Urothelium cell line (cell line): ENCODE measurements at places on chromosomes 1 and 21.

- DNase-seq, result no peak
Measured at GRCh38 chr1:20793236-20793635, 6.1 kb upstream of the HP1BP3 start.

GRCh38 chr1:109757936-109758786 is 5.6 kb downstream of the EPS8L3 start:
- DNase-seq, result no peak

DNA sequence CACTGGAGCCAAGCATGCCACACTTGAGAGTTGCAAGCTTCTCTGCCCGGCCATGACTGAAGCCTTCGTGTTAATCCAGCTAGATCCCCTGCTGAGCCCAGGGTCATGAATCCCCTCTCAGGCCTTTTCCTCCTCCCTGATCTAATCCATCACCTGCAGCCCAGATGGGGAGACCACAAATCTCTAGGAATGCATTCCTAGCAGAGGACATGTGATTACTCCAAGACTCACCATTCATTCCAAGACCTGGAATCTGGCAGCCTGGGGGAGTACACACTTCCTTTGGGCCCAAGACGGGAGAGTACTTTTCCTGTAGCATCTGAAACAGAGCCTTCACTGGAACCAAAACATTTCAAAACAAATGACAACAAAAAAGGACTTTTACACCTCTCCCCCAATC is 269.3 kb upstream of the NFIA start:
- DNase-seq, result peak; percentile 10

DNA sequence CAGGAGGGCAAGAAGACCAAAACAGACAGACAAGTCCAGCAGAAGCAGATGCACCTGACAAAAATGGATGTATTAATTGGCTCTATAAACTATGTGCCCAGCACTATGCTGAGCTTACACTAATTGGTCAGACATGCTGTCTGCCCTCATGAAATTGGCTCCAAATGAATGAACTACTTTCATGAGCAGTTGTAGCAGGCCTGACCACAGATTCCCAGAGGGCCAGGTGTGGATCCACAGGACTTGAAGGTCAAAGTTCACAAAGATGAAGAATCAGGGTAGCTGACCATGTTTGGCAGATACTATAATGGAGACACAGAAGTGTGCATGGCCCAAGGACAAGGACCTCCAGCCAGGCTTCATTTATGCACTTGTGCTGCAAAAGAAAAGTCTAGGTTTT is 14.5 kb downstream of the SLAMF7 start:
- DNase-seq, result no peak

DNA sequence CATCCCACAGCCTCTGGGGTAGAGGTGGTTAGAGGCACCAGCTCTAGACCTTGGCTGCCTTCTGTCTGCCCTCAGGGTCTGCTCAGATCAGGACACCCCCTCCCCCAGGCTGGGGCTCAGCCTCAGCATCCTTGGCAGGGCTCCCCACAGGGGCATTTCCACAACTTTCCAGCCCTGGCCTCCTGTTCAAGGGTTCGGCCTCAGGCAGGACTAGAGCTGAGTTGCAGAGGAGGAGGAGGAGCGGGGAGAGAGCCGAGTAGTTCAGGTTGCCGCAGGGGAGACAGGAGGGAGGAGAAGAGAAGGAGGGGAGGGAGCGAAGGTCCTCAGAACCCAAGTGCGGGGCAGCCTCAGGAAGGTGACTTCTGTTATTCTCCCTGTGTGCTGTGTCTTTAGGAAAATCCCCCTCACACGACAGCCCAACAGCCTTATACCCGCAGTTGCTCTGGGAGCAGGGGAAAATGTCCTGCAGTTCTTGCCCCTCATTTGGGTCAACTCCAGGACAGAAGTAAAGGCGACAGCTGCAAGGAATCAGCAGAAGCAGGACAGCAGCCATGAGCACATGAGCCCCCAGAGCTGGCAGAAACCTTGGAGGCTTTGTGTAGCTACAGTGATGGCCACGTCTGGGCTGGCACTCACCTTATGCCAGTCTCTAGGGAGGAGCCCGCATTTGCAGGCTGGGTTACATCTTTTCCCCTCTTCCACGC is 46.5 kb upstream of the TENT5B start:
- DNase-seq, result no peak

DNA sequence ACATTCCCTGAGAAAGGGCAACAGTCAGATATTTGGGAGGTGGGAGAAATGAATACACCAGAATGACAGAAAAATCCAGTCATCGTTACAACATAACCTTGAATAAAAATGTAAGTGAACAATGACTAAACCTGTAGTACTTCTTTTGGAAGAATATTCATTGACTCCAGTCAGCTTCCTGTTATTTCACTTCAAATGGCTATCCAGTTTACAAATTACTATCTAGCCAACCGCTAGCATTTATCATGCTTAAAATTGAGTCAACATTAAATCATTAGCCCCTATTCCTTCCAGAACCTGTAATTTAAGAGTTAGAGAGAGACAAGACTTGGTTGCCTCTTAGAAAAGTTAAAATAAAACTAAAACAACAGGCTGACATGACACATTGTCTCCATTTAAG is 33.6 kb downstream of the WLS start:
- no peak for DNase-seq

GRCh38 chr1:43994794-43995790 is 3.7 kb downstream of the CCDC24 start:
- DNase-seq, result peak; percentile 68

GRCh38 chr1:109371341-109371739 is 26.4 kb downstream of the SORT1 start:
- peak; percentile 53 for DNase-seq

GRCh38 chr21:44551340-44551961 is at the start of gene KRTAP10-2:
TSS of gene KRTAP10-2 (minus strand) at chr21:44551505. CDS start at chr21:44551458, 47 bp downstream.
- DNase-seq, result no peak

GRCh38 chr1:38283696-38284470 is 237.3 kb upstream of the POU3F1 start:
- DNase-seq, result no peak

DNA sequence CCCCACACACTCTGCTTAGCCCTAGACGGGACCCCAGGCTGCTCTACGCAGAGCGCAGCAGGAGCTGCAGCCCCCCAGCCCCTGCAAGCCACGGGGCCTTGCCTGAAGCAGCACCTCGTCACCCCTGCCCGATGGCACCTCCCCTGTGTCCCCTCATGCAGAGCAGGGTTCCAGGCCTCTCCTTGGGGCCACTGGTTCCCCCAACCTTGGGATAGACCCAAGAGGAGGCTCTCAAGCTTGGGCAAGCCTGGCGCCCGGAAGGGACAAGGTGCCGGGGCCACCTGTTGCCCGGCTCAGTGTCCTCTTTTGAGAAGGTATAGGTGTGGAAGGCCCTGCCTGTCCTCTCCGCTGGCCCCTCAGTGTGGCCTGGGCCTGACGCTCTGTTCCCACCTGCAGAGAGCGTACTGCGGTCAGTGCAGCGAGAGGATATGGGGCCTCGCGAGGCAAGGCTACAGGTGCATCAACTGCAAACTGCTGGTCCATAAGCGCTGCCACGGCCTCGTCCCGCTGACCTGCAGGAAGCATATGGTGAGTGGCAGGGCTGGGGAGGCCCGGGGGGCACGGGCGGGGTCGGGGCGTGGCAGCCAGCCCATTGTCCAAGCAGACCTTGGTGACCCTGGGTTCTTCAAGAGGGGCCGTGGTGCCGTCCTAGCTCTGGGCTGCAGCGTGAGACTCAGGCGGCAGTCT is 50.6 kb downstream of the FAAP20 start:
- no peak for DNase-seq

- no peak for DNase-seq
Measured at GRCh38 chr1:183215076-183215720, 29.1 kb downstream of the LAMC2 start.

DNA sequence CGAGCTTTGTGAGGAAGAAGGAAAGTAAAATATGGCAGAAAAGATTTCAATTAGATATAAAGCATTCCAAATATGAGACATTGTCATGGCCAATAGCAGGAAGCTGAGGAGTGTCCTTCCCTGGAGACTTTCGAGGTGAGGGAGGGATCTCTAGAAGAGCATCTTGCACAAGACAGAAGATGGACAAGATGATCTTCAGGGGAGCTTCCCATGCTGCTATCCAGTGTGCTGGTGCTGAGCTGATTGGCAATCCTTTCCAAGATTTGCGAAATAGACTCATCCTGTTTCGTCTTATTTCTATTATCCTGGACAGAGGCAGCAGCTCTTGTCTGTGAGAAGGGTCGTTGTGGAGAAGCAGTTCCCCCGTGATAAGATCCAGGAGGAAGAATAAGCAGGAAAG is 342.0 kb upstream of the CAMK1G start:
- no peak for DNase-seq

DNA sequence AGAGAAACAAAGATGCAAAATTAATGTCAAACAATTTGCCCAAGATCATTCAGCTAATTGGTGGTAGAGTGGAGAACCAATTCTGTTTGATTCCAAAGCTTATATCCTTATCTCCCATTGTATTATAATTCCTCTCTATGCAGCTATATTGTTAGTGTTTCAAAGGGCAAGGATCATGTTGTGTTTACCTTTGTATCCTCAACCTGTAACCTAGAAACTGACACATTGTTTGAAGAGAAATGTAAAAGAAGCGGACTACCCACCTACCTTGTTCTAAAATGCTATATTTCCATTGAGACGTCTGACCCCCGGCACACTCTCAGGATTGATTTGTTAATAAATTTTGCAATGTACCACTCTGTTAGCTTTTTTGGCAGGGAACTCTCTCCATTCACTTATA is 9.3 kb downstream of the RAVER2 start:
- DNase-seq, result no peak

DNA sequence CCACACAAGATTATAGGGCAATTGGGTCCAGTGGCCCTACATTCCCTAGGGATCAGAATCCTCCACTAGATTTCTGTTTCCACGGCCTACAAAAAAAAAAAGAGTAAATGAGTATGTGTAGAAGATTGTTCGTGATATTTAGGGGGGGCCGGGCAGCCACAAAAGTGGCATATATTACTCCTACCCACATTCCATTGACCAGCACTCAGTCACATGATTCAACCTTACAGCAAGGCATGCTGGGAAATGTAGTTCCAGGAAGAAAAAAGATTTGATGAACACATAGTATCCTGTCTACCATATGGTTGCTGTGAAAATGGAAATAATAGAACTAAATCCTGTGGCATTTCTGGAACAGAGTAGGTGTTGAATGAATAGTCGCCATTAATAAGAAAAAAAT is 43.4 kb upstream of the GJB5 start:
- DNase-seq, result no peak

GRCh38 chr1:17023102-17023501 is 11.4 kb upstream of the ATP13A2 start:
- DNase-seq, result no peak

DNA sequence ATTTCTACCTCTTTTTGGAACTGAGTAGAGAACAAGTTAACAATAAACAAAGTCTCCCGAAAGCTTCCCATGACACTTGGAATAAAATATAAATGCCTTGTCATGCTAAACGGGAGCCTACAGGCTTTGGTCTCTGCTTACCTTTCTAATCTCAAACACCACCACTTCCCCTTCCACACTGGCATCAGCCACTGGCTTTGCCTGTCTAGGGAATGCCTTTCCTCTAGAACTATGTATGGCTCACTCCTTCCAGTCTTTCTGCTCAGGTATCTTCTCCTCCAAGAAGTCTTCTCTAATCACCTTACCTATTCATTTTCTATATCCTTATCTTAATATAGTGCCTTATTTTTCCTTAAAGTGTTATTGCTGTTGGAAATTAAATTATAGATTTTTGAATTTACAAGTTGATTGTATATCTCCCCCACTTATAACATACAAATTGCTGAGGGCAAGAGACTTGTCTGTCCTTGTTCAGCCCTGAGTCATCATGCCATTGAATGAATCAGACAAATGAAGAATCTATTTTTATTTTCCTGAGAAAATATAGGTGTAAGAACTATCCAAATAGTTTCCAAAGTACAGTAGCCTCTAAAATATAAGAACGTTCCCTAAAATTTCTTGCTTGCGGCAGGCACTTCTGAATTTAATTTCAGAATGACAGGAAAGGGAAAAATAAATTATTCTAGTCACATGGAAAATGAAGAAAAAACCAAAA is 119.2 kb downstream of the TM2D1 start:
- DNase-seq, result no peak

GRCh38 chr1:183330335-183330734 is 87.8 kb downstream of the NMNAT2 start:
- DNase-seq, result no peak

DNA sequence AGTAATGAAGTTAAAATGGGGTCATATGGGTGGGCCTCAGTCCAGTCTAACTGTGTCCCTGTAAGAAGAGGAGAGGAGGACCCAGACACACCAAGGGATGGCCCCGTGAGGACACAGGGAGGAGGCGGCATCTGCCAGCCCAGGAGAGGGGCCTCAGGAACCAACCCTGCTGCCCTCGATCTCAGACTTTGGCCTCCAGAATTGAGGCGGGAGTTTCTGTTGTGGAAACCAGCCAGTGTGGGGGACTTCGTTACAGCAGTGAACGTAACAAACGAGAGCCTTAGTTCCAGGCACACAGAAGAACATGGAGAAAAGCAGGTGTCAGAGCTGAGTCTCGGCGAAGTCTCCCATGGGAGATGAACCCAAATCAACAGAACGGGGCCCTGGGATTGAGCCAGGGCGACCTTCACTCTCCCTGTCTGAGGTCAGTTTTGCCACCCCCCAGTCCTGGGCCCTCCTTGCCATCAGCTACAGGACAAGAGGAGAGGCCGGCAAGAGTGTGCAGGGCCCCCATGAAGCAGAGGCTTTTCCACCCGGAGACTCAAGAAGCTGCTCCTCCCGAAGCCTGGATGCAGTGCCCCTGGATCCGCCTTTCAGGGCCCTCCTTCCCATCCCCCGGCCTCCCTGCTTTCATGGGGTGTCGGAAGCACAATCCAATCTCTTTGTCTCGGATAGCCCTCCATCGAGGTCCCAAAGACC is 36.6 kb downstream of the TFF3 start:
- DNase-seq, result no peak

DNA sequence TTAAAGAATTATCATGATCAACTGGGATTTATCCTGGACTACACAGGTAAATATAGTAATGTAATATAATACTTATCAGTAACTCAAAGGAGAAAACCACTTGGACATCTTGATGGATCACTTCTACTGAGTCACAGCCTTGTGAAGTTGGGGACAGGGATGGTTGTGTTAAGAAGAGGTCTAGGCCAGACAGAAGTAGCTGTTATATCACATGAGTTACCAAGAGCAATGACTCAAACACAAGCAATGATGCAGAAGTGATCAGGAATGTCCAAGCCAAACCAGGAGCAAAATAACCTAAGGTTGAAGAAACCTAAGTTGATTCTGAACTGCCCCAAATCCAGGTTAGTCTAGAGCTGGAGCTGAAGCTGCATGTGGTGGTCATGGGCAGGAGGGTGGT is 424.5 kb upstream of the DAB1 start:
- peak; percentile 16 for DNase-seq

DNA sequence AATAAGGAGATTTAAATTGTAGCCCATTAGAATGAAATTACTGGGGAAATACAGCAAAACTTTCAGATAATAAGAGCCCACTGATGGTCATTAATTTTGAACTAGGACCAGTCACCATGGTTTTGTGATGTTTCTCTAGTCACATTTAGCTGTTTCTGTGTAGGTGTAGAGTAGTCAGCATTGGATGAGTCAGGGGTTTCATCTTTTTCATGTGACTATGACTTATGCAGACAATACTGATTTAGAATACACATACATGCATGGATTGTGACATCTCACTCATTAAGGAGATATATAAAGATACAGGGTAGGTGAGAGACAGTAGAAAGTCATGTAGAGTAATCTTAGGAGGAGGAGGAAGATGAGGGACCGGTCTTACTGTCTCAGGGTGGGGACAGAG is 1192.7 kb downstream of the KCNT2 start:
- DNase-seq, result no peak

GRCh38 chr1:18852501-18852900 is 7.0 kb downstream of the TAS1R2 start:
- no peak for DNase-seq
